HAP-1 (cell line): ENCODE measurements at places on chromosomes 11 and 22.

DNA sequence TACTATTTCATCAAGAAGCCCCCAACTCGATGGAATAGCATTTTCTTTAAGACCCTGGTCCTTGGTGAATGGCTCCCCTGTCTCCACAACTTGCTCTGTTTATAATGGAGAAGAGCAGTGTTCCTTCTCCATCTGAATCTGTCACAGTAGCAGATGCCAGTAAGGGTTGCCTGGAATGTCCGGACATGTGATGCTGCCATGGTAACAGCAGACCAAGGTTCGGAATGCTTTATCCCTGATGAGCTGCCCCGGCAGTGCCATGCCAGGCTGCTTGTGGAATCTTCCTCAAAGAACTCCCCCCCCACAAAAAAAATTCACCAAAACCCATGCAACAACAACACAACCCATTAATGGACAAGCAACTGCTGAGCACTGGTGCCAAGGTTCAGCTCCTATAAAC is 72.5 kb downstream of the KCNC1 start:
- DNase-seq = no peak

GRCh38 chr11:36060926-36061325 is 117.1 kb downstream of the LDLRAD3 start:
- DNase-seq = no peak

- DNase-seq = no peak
Measured at GRCh38 chr11:30107899-30108298, 91.1 kb upstream of the KCNA4 start.

DNA sequence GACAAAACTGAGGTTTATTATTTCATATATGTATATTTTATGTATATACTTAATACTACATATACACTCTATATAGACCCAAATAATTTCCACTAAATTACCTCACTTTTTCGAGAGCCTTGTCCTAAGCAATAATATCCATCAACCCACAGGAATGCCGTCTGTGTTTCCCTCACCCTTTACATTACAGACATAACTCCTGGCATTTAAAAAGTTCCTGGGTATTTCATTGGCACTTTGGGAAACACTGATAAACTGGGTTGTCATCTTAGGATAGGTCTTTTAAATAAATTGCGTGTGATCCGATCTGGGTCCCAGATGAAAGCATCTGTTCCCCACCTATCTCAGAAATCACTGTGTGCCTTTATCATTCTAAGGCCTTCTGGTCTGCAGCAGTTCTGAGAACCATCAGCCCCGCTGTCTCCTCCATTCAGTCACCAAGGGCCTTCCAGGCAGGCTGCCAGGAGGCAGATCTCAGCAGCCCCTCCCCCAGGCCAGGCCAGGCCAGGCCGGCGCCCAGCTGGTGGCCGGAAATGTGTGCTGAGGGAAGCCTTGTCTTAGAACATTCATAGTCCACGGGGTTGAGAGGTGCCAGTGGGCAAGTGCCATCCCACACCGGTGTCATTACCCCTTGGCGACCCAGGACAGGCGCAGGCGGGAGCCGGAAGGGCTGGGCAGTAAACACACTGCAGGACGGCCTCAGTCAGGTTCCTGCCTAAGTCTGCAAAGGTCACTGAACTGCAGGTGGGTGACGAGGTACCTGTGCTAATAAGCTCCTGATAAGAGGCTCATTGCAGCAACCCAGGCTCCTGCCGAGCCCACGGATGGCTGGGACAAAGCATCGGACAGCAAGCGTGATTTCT is 3.3 kb downstream of the FGF19 start:
- DNase-seq = peak; percentile 30

DNA sequence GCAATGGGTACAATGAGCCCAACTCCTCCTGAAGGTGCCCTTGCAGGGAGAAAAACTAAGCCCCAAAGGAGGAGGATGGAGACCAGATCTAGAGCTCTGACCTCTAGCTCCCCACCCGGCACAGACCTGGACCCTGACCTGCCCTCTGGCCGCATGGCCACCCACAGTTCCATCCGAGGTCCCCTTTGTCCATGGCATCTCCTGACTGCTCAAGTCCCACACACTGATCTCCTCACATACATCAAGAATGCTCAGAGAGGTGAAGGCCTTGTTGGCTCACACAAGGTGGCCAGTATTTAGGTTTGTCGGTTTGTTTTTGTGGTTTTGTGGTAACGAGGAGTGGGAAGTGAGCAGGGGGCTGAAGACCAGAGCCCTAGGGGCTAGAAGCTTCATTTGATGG is 423.5 kb upstream of the B3GAT1 start:
- DNase-seq = no peak

GRCh38 chr11:121636081-121636799 is 183.5 kb upstream of the SORL1-AS1 start:
- peak; percentile 96 for DNase-seq

- no peak for DNase-seq
Measured at GRCh38 chr11:77705876-77706579, 68.4 kb upstream of the CLNS1A start.

DNA sequence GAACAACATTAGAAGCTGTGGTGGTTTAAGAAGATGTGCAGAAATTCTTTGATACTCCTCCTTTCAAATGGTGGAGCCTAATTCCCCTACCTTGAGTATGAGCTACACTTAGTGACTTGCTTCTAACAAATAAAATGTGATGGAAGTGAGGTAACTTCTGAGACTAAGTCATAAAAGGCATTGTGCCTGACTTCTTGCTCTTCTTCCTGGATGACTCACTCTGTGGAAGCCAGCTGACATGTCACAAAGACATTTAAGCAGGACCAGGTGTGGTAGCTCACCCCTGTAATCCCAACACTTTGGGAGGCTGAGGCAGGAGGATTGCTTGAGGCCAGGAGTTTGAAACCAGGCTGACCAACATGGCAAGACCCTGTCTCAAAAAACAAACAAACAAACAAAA is 3.9 kb upstream of the PLA2G3 start:
- DNase-seq = no peak

DNA sequence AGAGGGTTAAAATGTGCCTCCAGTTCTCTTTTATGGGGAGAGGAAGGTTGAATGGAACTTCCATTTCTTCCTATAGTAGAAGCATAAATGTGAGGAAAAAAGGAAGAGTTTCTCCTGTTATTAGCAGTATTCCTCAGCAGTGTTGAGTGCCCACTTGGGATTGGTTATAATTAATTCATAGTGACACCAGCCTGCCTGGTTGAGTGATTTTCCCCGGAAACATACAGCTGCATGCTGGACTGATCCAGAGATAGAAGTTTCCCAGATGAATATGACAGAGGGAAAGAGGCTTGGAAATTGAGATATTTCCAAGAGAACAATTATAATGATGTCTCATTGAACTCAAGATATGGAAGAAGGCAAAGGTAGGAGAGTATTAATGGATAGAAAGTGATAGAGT is 28.3 kb downstream of the RAB39A start:
- DNase-seq = no peak

DNA sequence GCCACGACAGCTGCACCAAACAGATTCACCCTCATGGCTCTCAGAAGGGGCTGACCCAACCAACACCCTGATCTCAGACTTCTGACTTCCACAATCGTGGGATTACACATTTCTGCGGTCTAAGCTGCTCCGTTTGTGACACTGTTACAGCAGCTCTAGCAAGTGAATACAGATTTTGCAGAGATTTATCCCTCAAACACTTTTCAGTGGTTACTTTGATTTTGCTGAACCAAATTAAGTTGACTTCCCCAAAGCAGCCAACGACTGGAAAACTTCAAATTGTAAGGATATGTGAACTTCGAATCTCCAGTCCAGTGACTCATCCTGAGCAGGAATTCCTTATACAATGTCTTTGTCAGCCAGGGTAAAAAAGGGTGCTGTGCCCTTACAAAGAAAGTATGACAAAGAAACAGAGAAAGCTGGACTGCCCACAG is 14.8 kb upstream of the INCENP start:
- no peak for DNase-seq

GRCh38 chr11:61922539-61922938 is 5.2 kb upstream of the RAB3IL1 start:
- DNase-seq = peak; percentile 16

- no peak for DNase-seq
Measured at GRCh38 chr11:119315131-119316015, 1.6 kb downstream of the MCAM start.

GRCh38 chr11:46281371-46281831 is 3.9 kb downstream of the CREB3L1 start:
- DNase-seq = no peak

DNA sequence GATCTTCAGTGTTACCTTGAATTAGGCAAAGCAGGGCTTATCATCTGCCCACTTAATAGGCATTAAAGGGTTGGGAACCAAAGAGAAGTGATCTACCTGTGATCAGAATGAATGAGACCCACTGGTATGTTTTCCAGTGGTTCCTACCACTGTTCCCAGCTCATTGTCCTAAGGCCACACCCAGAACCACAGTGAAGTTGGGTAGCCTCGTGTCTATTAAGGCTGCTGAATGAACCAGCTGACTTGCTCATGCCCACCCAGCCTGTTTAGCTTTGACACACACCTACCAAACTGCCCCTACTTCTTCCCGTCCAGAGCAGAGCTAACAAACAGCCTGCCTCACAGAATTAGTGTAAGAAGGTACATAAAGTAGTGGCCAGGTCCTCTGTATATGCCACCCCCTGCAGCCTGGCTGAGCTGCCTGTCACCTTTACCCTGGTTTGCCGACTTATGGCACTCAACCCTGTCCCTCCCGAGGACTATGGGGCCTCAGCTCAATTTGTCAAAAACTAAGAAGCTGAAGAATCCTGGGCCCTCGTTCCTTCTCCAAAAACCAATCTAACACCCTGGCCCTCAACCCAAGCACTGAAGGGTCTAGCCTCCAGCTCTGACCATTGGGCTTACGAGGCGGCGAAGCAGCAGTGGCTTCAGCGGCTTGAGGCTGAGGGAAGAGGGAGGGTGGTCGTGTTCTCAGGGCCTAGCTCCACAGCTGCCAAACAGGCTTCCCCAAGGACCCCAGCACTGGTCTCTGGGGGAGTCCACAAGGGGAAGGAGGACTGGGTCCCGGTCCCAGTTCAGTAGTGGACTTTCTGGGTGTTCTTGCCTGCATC is 9.8 kb downstream of the UCP2 start:
- no peak for DNase-seq

DNA sequence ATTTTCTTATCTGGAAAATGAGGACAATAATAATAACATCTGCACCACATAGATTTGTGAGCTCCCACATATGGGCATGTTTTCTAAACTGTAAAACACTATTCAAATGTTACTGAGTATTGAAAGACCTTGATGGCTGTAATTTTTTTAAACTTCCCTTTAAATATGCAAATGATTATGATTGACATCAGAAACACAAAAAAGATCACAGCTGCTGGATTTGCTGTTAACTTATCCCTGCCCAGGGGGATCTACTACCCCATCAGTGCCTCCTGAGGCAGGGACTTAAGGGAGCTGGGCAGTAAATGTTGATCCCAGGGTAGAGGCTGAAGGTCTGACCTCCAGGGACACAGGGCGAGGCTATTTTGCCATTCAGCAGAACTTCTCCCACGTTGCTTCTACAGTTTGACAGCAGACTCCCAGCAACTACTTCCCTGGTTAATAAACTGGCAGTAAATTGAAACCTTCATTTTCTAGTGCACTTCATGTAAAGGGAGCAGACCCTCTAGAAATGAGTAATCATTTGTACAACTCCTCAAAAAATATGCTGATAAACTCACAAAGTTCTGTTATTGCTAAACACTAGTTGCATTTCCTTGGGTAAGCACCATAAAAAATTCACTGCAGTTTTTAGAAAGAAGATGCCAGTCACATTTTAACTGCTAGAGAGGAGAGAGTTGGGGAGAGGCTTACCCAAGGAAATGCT is 20.3 kb downstream of the TMPRSS5 start:
- no peak for DNase-seq

DNA sequence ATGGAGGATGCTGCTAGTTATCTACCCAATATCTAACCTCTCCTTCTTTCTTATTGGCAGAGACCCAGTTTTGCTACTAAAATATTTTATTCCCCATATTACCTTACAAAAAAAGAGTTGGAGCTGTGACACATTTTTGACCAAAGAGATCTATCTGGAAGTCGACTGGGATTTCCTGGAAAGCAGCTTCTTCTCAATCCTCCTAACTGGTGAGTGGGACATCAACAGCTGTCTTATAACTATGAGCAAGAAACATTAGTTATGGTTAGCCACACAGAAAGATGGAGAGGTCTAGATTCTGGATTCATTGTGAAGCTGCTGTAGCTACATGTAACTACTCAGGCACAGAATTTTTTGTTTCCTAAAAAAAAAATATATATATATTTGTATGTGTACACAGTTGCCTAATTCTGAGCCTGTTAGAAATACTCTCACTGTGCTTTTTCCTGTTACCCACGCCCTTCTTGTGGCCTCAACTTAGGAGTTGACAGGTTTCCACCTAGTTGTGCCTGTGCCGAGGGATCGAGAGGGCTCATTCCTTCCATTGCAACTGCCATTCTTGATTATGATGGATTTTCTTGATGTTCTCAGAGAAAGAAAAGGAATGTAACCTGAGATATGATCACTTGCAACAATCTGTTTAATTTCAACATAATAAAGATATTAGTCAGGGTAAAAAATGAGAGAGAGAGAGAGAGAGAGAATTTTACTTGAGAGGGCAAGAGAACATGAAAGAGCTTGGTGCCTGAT is 142.0 kb downstream of the SLC17A6 start:
- DNase-seq = no peak

- no peak for DNase-seq
Measured at GRCh38 chr11:35030716-35031213, 108.2 kb upstream of the CD44 start.
